ENCODE measurements at places on chromosomes 11 and 22. TPM values are rescaled to one million over a fixed set of nuclear protein-coding genes. Genes with fewer than 3 reads are reported as not detected.
A peak's percentile ranks its signal among the peaks of the same experiment; 100 is the strongest.

C1QTNF6 gene
- 3.2 TPM for polyA plus RNA-seq

CCDC73 gene
- 0.47 TPM for polyA plus RNA-seq

DNA sequence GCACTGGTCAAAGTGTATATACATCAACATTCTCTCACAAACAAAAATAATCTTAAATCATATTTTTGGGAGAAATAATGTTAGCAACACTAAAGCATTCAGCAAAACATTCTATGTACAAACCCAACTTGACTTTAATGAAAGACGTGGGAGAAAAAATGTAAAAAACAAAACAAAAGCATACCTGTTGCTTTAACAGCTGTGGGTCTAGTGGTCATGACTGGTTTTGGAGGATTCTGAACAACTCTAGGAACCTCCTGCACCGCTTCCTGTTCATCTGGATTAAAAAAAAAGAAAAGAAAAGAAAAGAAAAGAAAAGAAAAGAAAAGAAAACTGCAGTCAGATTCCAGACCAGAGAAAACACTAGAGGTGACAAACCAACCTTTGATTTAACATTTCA, 2.1 kb downstream of the FNBP4 start:
- H3K4me1 ChIP-seq, result no peaks in the 10 kb centered on the region
- H3K27ac ChIP-seq, result no peak overlapping the region
- no peak for DNase-seq
- H3K27me3 ChIP-seq, result no peaks in the 10 kb centered on the region
- H3K36me3 ChIP-seq, result peaks cover 23% of the 10 kb centered on the region

DNA sequence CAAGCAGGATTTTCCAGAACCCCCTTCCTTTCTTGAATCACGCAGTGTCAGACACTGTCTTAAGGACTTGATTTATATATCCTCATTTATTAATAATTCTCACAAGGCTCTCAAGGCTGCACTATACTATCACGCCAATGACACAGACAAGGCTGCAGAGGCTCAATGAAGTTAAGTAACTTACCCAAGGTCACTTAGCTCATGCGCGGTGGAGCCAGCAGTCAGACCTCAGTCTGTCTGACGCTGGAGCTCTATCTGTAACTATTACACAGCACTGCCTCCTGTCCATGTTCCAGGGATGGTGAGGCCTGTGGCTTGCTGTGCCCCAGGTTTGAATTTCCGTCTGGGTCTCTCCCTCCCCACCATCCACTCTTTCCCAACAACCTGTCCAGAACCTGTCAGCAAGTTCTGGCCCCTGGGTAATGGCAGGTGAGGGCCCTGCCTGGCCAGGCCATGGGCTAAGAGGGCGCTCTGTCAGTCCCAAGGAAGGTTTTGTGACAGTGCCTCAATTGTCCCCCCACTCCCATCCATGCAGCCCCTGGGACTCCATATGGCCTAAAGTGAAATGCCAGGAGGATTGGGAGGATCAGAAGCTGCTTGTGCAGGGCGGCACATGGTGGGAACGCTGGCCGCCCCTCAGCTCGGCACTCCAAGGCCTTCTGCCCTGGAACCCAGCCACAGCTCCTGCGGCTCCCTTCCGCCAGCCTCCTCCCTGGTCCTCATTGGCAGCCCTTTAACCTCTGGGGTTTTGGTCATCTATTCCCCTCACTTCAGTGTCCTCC, 8.6 kb downstream of the KCNC1 start:
- H3K4me3 ChIP-seq, result no peak overlapping the region
- H3K27me3 ChIP-seq, result peaks cover 5% of the 10 kb centered on the region
- no peaks in the 10 kb centered on the region for H3K36me3 ChIP-seq
- H3K27ac ChIP-seq, result no peak overlapping the region
- no peaks in the 10 kb centered on the region for H3K4me1 ChIP-seq
- peak; percentile 7 for DNase-seq

GRCh38 chr11:4699697-4700435, 2.2 kb upstream of the OR51E2 start:
- H3K27ac ChIP-seq, result no peak overlapping the region
- no peak overlapping the region for H3K4me3 ChIP-seq
- no peaks in the 10 kb centered on the region for H3K36me3 ChIP-seq

GRCh38 chr11:93840180-93840579, 10.2 kb downstream of the VSTM5 start:
- no peak overlapping the region for H3K4me3 ChIP-seq
- H3K36me3 ChIP-seq, result no peaks in the 10 kb centered on the region
- no peak for DNase-seq
- no peak overlapping the region for H3K27ac ChIP-seq
- no peaks in the 10 kb centered on the region for H3K4me1 ChIP-seq
